Activated CD4-positive, alpha-beta T cell treated with anti-CD3 and anti-CD28 coated beads for 24 hours (primary cell): ENCODE measurements at places on chromosomes 12 and 14.
A peak's percentile ranks its signal among the peaks of the same experiment; 100 is the strongest.

DNA sequence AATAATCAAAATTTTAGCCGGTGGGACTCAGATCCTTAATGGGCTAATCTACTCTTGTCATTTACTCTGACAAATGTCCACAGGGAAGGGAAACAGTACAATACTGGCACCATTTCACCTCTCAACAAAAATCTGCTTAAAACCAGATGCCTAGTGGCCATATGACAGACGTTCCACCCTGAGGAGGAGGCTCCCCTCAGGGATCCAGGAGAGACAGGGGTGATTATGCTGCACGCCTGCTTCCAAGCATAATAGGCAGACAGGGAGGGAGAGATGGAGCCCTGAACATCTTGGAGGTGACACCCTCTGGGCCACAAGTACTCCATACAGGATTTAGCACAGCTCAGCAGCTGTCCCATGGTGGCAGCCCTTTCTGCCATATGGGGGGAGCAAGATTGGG, 24.8 kb upstream of the AKAP6 start:
- DNase-seq, result no peak

GRCh38 chr12:98180603-98181002, 334.8 kb upstream of the TMPO start:
- no peak for DNase-seq

DNA sequence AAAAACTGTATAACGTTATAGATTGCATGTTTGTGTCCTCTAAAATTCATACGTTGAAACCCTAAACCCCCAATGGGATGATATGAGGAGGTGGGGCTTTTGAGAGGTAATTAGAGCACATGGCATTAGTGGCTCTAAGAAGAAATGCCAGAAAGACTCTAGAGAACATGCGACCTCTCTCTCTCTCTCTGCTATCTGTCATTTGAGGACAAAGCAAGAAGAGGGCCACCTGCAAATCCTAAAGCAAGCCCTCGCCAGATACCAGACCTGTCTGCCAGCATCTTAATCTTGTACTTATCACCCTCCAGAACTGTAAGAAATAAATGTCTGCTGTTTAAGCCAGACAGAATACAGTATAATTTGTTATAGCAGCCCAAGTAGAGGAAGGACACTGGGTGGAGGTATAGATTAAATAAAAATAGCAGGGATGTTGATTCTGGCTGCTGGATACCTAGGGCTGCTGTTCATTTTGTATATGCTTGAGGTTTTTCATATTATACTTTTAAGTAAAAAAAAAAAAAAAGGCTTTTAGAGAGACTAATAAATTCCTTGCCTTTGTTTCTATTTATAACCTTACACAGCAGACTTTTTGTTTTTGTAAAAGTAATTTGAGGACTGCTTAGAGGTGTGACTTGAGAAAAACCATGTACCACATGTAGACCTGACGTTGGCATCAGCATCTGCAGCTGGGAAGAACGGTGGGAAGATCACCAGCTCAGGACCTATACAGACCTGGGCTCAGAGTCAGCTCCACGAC, 26.9 kb downstream of the MOK start:
- no peak for DNase-seq

GRCh38 chr14:31418440-31418839, 1.9 kb downstream of the HEATR5A start:
- no peak for DNase-seq

DNA sequence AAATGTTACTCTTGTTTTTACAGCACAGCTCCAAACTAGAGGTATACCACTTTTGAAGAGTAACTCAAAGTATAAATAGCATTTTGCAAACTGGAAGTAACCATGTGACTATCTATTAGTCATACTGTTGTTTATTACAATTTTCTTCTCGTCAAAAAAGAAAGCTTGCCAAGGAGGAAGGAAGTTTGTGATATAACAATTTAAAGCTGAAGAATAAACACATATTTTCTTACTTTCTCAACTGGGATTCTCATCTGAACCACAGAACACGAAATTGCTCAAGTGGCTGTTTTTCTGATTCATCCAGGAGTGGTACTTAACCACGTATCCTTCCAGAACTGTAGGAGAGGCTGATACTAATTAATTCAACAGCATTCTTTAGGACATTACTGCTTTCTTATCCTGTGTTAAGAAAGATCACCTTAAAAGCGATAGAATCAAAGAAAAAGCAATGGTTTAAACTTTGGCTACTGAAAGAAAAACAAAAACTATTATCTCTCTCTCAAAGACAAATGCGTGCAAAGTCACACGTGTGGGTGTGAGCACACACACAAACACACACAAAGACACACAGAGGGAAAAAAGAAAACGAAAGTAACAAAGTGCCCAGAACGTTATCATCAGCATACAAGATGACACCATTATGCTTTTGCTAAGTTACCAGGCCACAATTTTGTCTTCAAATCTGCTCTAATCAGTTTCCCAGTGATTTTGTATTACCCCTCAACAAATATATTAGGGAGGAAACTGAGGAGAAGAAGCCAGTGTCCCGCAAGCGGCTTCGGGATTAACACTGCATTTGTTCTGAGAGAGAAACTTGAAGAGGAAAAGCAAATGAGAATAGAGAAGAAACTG, at the start of gene CLEC2B:
Gene CLEC2B, minus strand, starts transcription at position 48 of the 855 bp plus-strand sequence.
- peak; percentile 13 for DNase-seq

DNA sequence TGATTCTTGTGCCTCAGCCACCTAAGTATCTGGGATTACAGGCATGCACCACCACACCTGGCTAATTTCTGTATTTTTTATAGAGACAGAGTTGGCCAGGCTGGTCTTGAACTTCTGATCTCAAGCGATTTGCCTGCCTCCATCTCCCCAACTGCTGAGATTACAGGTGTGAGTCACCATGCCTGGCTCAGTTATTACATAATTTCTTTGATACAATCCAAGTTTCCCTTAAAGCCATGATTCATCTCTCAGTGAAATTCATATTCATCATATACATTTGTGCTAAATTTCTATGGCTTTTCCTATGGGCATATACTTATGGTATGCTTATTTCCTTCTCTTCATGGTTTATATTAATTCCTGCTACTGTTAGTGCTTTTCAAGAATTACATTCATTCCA, 29.1 kb upstream of the PZP start:
- no peak for DNase-seq

DNA sequence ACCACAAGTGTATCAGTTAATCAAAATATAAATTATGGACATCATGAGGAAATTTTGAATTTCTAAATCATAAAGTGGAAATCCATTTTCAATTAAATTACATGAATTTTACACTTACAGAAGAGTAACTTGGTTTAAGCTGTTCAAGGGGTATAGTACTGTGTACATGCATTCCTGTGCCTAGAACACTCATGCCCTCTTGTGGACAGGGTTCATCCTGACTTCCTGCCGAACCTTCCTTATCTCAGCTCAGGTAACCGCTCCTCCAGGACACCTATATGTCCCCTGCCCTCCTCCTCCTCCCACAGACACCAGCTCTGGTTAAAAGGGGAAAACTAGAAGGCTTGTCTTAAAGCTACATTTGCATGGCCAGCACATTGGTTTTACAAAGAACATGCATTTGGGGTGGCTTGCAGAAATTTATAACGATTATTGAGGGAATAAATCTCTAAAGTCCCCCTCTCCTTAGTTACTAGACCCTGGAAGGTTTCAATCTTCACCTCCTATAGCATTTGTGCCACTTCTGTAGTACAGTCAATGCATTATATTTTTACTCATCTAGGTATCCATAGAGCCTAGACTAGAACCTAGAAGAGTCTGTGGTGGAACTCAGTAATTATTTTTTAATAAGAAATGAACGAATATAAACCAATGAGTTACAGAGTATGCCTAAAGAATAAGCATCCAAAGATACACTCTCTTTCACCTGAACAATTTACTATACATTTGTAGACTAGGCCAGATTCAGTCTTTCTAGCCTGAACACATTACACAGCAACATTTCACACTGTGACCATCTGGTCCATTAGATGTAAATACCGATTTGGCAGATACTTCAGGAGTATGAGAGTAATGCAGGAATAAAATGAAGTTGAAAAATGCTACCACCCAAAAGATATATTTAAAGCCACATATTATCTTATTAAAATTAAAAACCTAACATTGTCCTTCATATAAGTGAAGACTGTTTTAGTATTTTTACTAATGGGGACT, 345.6 kb downstream of the PAWR start:
- no peak for DNase-seq

DNA sequence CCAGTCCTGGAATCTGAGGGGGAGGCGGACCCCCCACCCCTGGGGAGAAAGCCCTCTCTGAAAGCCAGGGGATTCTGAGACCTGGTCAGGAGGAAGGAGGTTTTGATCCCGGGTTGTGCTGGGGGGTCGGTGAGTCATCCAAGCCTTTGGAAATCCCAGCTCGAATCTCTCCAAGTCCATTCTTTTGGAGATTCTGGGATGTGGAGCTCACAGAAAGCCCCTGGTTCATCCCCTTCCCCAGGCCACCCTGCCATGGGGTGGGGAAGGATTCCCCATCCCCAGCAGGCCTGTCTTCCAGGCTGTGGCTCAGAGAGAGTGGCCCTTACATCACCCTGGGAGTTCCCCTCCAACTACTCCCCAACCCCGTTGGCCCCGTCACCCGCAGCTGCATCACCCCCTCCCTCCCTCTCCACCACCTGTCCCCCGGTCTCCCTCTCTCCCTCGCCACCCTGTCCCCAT, 14.3 kb downstream of the EXOC3L4 start:
- DNase-seq, result no peak

DNA sequence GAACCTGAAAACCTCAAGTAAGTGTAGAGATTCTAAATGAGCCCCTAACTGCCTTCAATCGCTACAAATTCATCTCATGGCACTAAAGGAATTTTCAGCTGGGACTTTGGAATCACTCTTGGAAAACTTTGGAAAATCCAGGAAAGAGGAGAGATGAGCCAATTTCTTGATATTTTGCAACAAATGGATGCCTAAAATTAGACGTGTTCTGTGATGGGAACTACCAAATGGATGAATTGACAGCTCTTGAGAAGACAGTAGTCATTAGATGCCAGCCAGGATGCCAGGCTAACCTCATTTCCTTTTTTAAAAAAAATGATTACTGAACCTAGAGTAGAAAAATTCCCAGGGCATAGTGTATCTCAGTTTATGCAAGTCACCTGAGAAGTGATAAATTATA, 78.3 kb downstream of the NPAS3 start:
- no peak for DNase-seq

GRCh38 chr14:101412739-101413138, 148.6 kb upstream of the DIO3 start:
- DNase-seq, result no peak

GRCh38 chr12:125487336-125487735, 422.1 kb downstream of the AACS start:
- DNase-seq, result no peak

DNA sequence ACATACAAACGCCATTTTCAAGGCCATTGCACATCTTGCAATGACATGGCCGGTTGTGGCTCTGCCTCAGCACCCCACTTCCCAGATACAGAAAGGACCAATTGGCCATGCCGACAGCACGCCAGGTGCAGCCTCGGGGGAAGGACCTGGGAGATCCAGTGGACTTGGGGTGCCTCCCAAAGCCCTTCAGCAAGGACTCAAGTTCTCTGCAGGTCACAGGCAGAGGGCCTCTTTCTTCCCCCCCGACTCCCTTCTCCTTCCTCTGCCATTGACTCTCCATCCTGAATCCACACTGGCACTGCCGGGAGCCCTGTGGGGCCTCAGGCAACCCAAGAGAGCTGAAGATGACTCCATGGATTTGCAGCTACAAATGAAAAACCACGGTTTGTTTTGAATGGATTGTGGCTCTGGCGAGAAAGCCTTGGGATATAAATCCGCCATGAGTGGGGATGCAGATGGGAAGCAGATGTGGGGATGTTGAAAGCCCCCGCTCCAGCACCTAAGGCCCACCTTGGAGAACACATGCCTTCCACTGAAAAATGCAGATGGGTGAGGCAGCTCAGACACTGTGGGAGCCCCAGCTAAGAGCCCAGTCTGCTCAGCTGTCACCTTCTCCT, 35.1 kb upstream of the LTBP2 start:
- no peak for DNase-seq

DNA sequence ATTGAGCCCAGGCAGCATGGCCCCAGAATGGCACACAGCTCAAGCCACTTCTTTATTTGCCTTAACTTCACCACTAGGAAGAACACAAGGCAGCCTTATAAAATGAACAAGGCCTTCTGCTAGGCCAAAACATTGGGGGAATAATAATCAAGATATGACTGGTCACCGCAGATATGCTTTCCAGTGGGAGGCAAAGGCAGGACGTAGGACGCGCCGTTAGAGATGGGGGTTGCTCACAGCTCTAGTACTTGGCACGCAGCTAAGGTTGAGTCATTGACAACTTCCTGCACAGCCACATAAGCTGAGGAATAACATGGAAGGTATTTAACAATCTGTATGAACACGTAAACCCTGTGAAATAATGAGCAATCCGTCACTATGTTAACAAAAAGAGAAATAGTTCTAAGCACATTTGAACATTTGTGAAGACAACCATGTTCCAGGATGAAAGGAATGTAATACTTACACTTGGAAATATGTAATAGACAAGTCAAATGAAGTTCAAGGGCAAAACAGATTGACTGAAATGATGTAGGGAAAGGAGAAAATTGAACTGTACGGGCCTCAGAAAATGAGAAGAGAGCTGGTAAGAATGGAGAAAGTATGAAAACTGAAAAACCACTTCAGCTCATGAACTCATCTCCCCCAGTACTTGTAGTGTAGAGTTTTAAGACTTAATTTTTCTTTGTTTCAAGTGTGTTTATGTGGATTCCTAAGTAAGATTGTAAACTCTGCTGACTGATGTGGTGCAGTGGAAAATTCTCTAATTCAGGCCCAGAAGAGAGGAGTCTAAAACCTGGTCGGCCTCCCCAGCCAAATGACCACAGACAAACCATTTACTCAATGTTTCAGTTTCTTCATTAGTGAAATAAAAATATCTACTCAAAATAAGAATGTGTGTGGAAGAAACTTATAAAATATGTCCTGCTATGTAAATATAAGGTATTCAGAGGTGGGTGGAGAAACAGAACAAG, 59.3 kb upstream of the CCDC91 start:
- no peak for DNase-seq

- no peak for DNase-seq
These were observed 10.3 kb downstream of the PACS2 start for GRCh38 chr14:105324871-105325270.

DNA sequence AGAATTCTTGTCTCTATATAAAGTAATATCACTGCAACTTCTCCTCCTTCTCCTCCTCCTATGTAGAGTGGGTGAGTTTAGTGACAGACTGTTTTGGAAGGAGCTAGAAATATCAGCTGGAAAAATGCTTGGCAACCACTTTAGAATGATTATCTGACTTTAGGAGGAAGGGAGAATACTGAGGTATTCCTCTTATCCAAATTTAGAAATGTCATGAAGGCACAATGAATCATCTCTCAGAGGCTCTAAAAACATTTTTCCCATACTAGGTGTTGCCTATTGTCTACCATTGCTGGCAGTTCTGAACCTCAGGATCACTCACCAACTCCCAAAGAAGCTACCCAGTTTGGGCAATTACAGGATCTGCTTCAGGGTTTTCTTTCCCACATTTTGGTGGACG, 306.6 kb upstream of the ATP2B1 start:
- DNase-seq, result no peak
